Cardiac ventricle fibroblast (primary cell): ENCODE measurements at places on chromosomes 2 and 18. TPM values are rescaled to one million over a fixed set of nuclear protein-coding genes. Genes with fewer than 3 reads are reported as not detected.

LYG2 gene
- total RNA-seq, result not detected in 2 replicates

GAL3ST2 gene
- total RNA-seq, result not detected in 2 replicates

SNORC gene
- total RNA-seq, result 0.20 and 0.50 TPM in 2 replicates

ONECUT2 gene
- total RNA-seq, result under 0.01 TPM in 1 of 2 replicates, not detected in the other

IL36G gene
- total RNA-seq, result not detected in 2 replicates

YES1 gene
- total RNA-seq, result 69.4 and 80.2 TPM in 2 replicates

ANO7 gene
- total RNA-seq, result 0.73 and 1.00 TPM in 2 replicates

TDRD15 gene
- total RNA-seq, result not detected in 2 replicates

GBX2 gene
- not detected in 2 replicates for total RNA-seq

TRABD2A gene
- 3.3 and 5.6 TPM in 2 replicates for total RNA-seq

LRP2 gene
- total RNA-seq, result not detected in 2 replicates

B3GNT7 gene
- 0.12 TPM in 1 of 2 replicates, not detected in the other for total RNA-seq

SULT1C4 gene
- total RNA-seq, result not detected in 2 replicates

CTIF gene
- 25.0 and 27.0 TPM in 2 replicates for total RNA-seq

STEAP3 gene
- 3.1 and 6.1 TPM in 2 replicates for total RNA-seq

ZNG1B gene
- 13.7 and 14.7 TPM in 2 replicates for total RNA-seq

ANKAR gene
- 1.4 and 5.7 TPM in 2 replicates for total RNA-seq

PRLH gene
- not detected in 2 replicates for total RNA-seq

PLCL1 gene
- total RNA-seq, result 15.5 and 16.7 TPM in 2 replicates

GALNT5 gene
- total RNA-seq, result 10.0 and 11.3 TPM in 2 replicates

UCN gene
- 1.1 and 1.2 TPM in 2 replicates for total RNA-seq

RGPD3 gene
- total RNA-seq, result 0.24 and 0.50 TPM in 2 replicates

ZNF385B gene
- total RNA-seq, result 0.19 and 0.49 TPM in 2 replicates

PEX13 gene
- 14.0 and 16.6 TPM in 2 replicates for total RNA-seq

MC4R gene
- not detected in 2 replicates for total RNA-seq

MDH1B gene
- total RNA-seq, result 0.64 and 0.75 TPM in 2 replicates

DPP10 gene
- total RNA-seq, result not detected in 2 replicates

CYTIP gene
- not detected in 2 replicates for total RNA-seq

AQP12A gene
- not detected in 2 replicates for total RNA-seq

CHRNA1 gene
- total RNA-seq, result 0.10 TPM in 1 of 2 replicates, not detected in the other

HOXD9 gene
- 0.12 TPM in 1 of 2 replicates, not detected in the other for total RNA-seq

SERPINB13 gene
- total RNA-seq, result not detected in 2 replicates

PPP4R1 gene
- total RNA-seq, result 34.3 and 39.3 TPM in 2 replicates

MOB1A gene
- total RNA-seq, result 75.7 and 95.5 TPM in 2 replicates

STPG4 gene
- total RNA-seq, result 0.20 TPM in 1 of 2 replicates, not detected in the other

DSG1 gene
- total RNA-seq, result not detected in 2 replicates

CERKL gene
- total RNA-seq, result not detected in 2 replicates

POTEC gene
- total RNA-seq, result not detected in 2 replicates

RAB17 gene
- total RNA-seq, result 0.34 and 0.81 TPM in 2 replicates

DHRS9 gene
- total RNA-seq, result 0.34 and 0.69 TPM in 2 replicates
